Daoy (cell line): ENCODE measurements at places on chromosomes 6 and 20. TPM values are rescaled to one million over a fixed set of nuclear protein-coding genes. Genes with fewer than 3 reads are reported as not detected.

- DNase-seq = no peak
These were observed 5.4 kb downstream of the SLC17A3 start for GRCh38 chr6:25868436-25869183.

MANEA gene
- total RNA-seq = 10.5 and 12.5 TPM in 2 replicates

DNA sequence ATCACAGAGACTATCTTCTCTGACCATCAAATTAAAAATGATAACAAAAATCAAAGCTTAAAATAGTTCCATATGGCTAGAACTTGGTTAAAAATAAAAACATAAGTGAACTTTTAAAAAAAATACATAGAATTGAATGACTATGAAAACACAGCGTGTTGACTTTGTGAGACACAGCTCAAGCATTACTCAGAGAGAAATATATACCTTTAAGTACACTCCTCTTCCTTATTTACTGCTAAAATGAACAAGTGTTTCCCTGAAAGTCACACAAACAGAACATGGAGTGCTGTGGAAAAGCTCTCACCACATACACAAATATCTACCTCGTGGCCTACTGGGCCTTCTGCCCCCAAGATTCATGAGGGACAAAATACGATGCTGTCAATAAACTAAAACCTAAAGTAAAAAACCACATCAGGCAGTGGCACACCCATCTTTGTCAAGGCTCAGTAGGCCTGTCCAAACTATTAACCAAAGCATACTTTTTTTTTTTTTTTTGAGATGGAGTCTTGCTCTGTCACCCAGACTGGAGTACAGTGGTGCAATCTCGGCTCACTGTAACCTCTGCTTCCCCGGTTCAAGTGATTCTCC lies 7.5 kb downstream of the FAXC start:
- DNase-seq = no peak

GRCh38 chr6:90078513-90079289 lies 184.4 kb downstream of the GJA10 start:
- DNase-seq = peak; percentile 68

- no peak for DNase-seq
These were observed 14.2 kb downstream of the TFAP2B start for GRCh38 chr6:50832912-50833311.

GRCh38 chr6:96460052-96460700 lies 61.4 kb upstream of the UFL1 start:
- DNase-seq = no peak

- DNase-seq = peak; percentile 84
These were observed 80.3 kb downstream of the ZDHHC14 start for GRCh38 chr6:157461000-157461915.

OPRM1 gene
- not detected in 2 replicates for total RNA-seq

ZNF341 gene
- total RNA-seq = 0.68 and 1.5 TPM in 2 replicates

DNA sequence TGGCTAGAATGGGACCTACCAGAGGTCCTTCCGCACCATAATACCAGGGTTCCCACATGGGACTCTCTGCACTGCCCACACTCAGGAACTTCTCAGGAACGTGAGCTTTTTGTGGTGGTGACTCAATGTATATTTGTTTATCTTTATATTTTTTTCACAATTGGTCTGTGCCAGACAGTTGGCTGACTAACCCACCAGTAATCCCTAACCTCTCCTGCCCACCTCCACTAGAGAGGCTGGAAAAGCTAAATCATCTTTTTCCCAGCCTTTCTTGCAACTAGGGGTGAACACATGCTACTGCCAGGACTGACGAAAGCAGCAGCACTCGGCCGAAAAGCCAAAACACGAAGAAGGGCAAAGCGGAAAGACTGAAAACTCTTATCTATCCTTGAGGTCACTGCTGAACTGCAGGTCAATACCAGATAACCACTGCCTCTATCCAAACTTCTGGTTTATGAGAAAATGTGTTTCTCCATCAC lies 112.9 kb downstream of the TRERF1 start:
- peak; percentile 98 for DNase-seq

- no peak for DNase-seq
These were observed 295.2 kb downstream of the PTPRT start for GRCh38 chr20:42894483-42894882.

- no peak for DNase-seq
These were observed 16.8 kb downstream of the CD83 start for GRCh38 chr6:14134211-14134910.

BPIFB2 gene
- total RNA-seq = not detected in 2 replicates

- peak; percentile 80 for DNase-seq
These were observed at the start of gene NINL for GRCh38 chr20:25584905-25585704. Gene NINL, minus strand, starts transcription at chr20:25585531. Its CDS starts 58,944 bp downstream, at chr20:25526587.

DNA sequence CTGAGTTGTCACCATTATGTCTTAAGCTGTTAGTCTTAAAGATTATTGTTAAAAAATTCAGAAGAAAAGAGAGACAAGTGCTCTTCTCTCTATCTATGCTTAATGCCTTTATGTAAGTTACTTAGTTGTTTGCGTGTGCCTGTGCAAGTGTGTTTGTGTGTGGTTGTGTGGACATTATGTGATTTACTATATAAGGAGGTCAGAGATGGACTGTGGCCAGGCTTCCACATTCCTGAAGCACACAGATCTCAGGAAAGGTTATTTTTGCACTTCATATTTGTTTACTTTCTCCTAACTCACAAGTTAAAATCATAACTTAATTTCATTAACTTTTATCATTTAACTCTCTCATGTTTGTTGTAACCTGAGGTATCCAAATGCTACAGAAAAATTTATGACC lies 14.5 kb downstream of the ENPP4 start:
- DNase-seq = no peak

- peak; percentile 29 for DNase-seq
These were observed 9.0 kb upstream of the BTN3A1 start for GRCh38 chr6:26392932-26393636.

DNA sequence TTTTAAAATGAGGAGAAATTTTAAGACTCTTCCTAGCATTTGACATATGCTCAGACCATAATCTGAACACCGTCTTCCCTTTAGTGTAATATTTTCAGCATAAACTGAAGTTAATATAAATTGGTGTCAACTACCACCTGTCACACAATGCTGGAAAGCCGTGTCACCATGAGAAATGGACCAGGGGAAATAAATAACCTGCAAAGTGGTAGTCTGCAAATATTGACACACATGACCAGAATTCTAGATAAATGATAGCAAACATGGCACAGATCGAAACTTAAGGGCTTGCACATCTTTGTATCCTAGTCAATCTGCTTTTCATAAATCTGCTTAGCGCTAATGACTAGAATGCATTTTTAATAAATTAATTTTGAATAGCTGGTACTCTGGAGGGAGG lies 191.9 kb downstream of the CD83 start:
- DNase-seq = no peak

PSORS1C1 gene
- 0.23 and 1.5 TPM in 2 replicates for total RNA-seq

GRCh38 chr6:9942131-9942530 lies 472.7 kb downstream of the TFAP2A start:
- DNase-seq = no peak

GRCh38 chr6:170160628-170161611 lies 130.0 kb downstream of the DLL1 start:
- no peak for DNase-seq

- DNase-seq = peak; percentile 91
These were observed 2.4 kb upstream of the ZMYND8 start for GRCh38 chr20:47358672-47359529.

SLC4A11 gene
- 0.34 and 0.57 TPM in 2 replicates for total RNA-seq

ENPP5 gene
- 1.3 and 2.5 TPM in 2 replicates for total RNA-seq

SNPH gene
- total RNA-seq = 1.6 and 3.0 TPM in 2 replicates

DNA sequence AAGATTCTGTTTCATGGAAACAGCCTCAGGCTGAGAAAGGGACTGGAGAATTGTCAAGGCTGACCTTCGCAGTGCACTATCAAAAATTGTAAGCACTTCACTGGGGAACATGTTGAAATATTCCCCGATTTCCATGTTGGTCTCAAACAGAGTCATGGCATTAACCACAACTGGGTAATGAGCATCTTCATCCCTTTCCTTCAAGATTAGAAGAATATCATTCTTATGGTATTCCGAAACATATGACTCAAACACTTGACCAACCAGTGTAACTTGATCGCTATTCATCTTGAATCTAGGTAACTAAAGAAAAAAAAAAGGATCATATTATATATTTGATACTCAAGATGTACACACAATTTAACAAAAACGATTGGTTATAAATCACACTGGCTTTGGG lies 3.5 kb downstream of the MCM9 start:
- peak; percentile 10 for DNase-seq

FOXF2 gene
- 1.6 and 2.7 TPM in 2 replicates for total RNA-seq

SAMD10 gene
- 0.86 and 1.2 TPM in 2 replicates for total RNA-seq

BCAS4 gene
- total RNA-seq = 10.9 and 16.1 TPM in 2 replicates

- no peak for DNase-seq
These were observed 129.4 kb downstream of the ZMYND8 start for GRCh38 chr20:47227119-47227518.

SAYSD1 gene
- 18.4 and 22.4 TPM in 2 replicates for total RNA-seq

- no peak for DNase-seq
These were observed 35.1 kb upstream of the FAM210B start for GRCh38 chr20:56323656-56324055.

- DNase-seq = no peak
These were observed 88.9 kb downstream of the FHL5 start for GRCh38 chr6:96651816-96652215.

TMEM74B gene
- 0.06 TPM in 1 of 2 replicates, not detected in the other for total RNA-seq

GTSF1L gene
- not detected in 2 replicates for total RNA-seq

DNA sequence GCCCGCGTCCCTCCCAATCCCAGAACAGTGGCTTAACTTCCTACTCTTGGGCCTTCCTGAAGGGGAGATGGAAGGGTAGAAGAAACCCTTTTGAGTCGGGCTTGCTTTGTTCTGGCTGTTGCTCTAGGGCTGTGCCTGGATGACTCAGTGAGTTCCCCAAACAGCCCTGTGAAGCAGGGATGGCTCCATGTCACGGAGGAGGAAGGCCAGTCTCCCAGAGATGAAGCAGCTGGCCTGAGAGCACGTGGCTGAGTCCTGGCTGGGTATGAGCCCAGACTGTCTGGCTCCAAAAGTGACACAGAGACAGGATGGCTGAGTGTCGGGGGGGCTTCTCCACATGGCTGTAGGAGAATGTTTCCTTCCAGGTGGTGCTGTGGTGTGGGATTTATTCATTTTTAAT lies 4.6 kb downstream of the SYTL3 start:
- DNase-seq = peak; percentile 72

GRCh38 chr20:3767427-3768341 lies at the start of gene ADISSP:
Gene ADISSP, minus strand, starts transcription at chr20:3767753. Its CDS starts 7,653 bp downstream, at chr20:3760100.
- DNase-seq = peak; percentile 99

- DNase-seq = no peak
These were observed 39.5 kb downstream of the BCKDHB start for GRCh38 chr6:80145921-80146320.

SFTA2 gene
- not detected in 2 replicates for total RNA-seq

DNA sequence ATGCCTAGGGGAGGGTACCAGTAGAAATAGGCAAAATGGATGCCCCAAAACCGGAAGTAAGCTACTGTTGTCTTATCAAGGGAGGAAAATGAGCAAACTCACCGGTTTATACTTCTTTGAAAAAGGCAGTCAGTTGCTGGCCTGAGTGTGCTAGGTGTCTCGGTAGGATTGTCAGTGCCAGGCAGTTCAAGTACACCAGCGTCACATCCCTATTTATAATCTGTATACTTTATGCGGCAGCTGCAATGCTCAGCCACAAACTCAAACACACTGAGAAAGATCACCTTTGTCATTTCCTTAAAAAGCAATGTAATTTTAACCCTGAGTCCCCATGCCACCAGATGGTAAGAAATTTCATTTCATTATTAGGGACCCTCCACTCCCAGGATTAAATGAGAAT lies 196.2 kb downstream of the EYA2 start:
- no peak for DNase-seq

DNA sequence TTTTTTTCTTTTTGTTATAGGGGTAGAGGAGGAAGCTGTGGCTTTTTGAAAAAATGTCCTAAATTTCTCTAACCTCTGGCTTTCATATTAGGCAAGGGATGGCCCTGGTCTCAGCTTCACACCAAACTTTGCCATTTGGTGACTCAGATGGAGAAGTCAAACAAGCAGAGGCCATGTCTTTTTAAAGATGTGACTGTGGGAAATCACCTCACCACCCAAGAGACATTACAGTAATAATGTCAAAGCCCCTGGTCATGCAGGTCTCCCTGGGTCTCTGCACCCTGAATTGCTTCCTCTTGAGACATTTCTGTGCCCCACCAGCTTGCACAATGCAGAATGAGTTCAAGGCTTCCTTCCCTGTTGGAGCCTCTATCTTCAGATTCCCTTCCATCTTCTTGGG lies 39.5 kb upstream of the ADGRF5 start:
- DNase-seq = no peak

CTAGE9 gene
- not detected in 2 replicates for total RNA-seq
